ENCODE measurements at places on chromosomes 1 and 21. TPM values are rescaled to one million over a fixed set of nuclear protein-coding genes. Genes with fewer than 3 reads are reported as not detected.

- no peaks in the 10 kb centered on the region for H3K27me3 ChIP-seq
- H3K27ac ChIP-seq: no peak overlapping the region
- H3K36me3 ChIP-seq: no peaks in the 10 kb centered on the region
- peak overlapping the region; percentile 59 for H3K4me3 ChIP-seq
- H3K4me1 ChIP-seq: peaks cover 17% of the 10 kb centered on the region
- DNase-seq: no peak
Measured at GRCh38 chr1:247111259-247111699, 7.1 kb upstream of the ZNF669 start.

- H3K4me1 ChIP-seq: peaks cover 4% of the 10 kb centered on the region
- H3K36me3 ChIP-seq: no peaks in the 10 kb centered on the region
- no peak overlapping the region for H3K27ac ChIP-seq
- no peak overlapping the region for H3K4me3 ChIP-seq
Measured at GRCh38 chr1:19059773-19060172, 103.3 kb upstream of the IFFO2 start.

GRCh38 chr1:160397651-160398050 is 2.7 kb upstream of the VANGL2 start:
- DNase-seq: no peak
- no peaks in the 10 kb centered on the region for H3K27me3 ChIP-seq
- no peak overlapping the region for H3K4me3 ChIP-seq
- H3K36me3 ChIP-seq: no peaks in the 10 kb centered on the region

GRCh38 chr1:56099766-56100265 is 479.5 kb downstream of the PLPP3 start:
- no peak overlapping the region for H3K4me3 ChIP-seq
- no peaks in the 10 kb centered on the region for H3K4me1 ChIP-seq
- H3K36me3 ChIP-seq: no peaks in the 10 kb centered on the region
- H3K27me3 ChIP-seq: no peaks in the 10 kb centered on the region
- H3K27ac ChIP-seq: no peak overlapping the region

Gene COX20
- total RNA-seq: 45.5 TPM

Gene SLAMF9
- total RNA-seq: not detected

DNA sequence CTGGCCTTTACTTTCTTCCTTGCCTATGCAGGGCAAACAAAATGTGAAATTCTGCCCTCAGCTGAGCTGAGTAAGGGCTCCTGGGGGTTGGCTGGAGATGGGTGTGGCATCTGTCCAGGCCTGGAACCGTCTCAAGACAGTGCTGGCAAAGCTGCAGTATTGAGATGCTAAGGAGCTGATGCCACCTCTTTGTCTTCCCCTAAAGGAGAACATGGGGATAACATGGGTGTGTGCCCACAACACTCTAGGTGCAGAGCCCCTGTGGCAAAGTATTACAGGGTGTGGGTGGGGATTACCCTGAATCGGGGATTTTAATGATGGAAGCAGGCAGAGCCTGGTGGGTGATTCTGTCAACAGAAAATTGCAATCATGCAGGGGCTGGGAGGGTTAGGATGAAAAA is 2.5 kb upstream of the ST3GAL3 start:
- H3K27me3 ChIP-seq: no peaks in the 10 kb centered on the region
- H3K4me3 ChIP-seq: no peak overlapping the region
- H3K4me1 ChIP-seq: peaks cover 22% of the 10 kb centered on the region
- peak; percentile 7 for DNase-seq

DNA sequence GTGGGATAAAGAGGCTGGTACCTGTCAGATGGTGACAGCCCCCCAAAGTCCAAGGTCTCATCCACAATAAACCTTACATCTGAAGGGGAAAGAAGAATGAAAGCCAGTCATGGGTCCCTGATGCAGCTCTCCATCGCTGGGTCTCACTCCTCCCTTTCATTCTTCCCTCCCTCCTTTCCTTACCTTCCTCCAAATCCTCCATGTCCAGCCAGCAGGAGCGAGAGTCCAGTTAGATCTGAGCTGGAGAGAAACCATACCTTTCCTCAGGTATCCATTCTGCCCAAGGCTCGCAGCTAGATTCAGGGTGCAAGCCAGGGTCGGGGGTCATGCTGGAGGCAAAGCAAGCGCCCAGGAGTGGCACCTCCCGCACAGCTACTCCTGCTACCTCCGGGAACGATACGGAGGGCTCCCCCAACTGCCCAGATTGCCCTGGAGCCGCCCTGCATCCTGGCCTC is 421 bp downstream of the PSRC1 start:
- no peaks in the 10 kb centered on the region for H3K27me3 ChIP-seq
- H3K4me1 ChIP-seq: peaks cover 47% of the 10 kb centered on the region
- peaks cover 16% of the 10 kb centered on the region for H3K36me3 ChIP-seq
- peak overlapping the region; percentile 96 for H3K27ac ChIP-seq

DNA sequence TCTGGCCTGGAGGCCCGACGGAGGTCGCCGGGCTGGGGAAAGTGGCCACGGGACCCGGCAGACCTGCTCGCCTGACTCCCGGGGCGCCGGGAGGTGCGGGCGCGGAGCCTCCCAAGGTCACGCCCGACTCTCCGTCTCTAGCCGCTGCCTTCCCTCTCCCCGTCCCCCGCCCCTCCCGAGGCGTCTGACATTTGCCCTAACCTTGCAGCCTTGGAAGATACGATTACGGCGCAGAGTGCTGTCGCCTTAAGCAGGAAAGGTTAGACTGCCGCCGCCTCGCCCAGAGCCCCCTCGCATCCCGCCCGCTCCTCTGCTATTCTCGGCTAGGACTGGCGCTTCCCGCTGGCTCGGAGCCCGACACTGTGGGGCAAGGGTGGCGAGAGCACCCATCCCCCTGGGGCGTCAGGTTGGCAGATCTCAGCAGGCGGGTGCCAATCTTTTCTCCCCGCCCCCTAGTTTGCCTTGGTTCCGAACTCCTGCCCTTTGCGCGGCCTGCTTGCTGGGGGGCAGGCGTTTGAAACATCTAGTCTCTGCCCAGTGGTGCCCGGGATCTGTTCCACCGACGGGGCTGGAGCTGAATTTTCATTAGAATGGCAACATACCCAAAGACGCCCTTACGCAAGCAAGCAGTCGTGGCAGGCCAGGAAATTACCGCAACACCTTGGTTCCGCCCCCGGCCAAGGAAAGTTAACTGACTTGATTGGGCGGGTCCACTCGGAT is 835 bp downstream of the PGM1 start:
- no peaks in the 10 kb centered on the region for H3K27me3 ChIP-seq
- peak overlapping the region; percentile 47 for H3K27ac ChIP-seq
- H3K4me3 ChIP-seq: peak overlapping the region; percentile 86
- DNase-seq: no peak
- peaks cover 12% of the 10 kb centered on the region for H3K4me1 ChIP-seq

DNA sequence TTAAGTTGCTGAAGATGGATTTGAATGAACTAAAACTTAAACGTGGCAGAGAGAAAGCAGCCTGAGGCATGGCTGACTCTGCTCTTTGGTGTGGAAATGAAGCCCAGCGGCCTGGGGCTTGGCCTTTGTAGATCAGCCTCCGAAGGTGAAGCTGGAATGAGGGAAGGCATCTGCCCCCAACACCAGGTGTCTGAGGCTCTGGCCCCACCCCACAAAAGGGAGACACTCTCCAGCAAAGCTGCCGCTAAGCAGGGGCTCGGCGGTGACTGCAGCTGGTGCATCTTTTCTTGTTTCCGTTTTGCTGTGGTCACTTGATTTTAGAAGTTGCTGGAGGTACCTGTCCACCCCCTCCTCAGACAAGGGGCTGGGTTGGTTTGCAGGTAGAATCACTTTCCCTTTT is 38.2 kb upstream of the NID1 start:
- H3K36me3 ChIP-seq: no peaks in the 10 kb centered on the region
- H3K4me1 ChIP-seq: peaks cover 12% of the 10 kb centered on the region
- no peak for DNase-seq
- H3K4me3 ChIP-seq: no peak overlapping the region
- no peak overlapping the region for H3K27ac ChIP-seq
